K562 (cell line): ENCODE measurements at places on chromosomes 16 and 17.

DNA sequence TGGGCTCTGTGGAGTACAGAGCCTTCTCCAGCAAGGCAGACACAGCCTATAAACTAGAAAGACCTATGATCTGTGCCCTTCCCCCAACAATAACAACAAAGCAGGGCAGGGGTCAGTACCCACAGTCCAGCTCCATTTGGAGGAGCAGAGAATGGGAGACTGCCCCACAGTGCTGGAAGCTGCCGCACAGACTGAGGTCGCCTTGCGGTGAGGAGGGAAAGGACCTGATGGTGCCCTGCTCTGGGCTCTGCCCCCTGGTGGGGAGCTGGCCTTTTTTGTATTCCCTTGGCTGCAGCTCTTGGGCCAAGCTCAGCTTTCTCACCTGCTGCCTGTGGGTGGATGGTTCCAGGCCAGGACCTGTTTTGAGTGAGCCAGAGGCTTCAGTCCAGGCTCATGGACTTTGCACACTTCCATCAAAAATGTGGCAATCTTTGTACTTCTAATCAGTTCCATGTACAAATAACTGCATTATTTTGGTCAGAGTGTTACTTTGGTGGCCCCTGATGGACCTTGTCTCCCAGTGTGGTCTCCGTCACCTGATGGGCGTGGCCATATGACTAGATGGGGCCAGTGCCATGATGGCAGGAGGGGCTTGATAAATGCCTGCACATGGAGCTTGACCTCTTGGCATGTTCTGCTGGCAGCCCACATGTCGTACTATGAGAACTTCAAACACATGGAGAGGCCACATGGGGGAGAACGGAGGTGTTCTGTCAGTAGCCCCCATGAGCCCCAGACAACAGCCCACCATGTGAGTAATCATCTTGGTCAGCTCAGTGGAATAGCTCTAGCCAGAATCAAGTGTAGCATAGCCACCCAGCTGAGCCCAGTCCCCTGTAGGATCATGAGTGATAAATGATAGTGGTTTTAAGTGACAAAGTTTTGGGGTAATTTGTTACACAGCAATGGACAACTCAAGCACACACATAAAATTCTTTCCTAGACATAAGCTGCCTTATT lies 24.2 kb downstream of the B9D1 start:
- DNase-seq: peak; percentile 50

GRCh38 chr16:77767211-77767610 lies 21.2 kb upstream of the VAT1L start:
- no peak for DNase-seq

DNA sequence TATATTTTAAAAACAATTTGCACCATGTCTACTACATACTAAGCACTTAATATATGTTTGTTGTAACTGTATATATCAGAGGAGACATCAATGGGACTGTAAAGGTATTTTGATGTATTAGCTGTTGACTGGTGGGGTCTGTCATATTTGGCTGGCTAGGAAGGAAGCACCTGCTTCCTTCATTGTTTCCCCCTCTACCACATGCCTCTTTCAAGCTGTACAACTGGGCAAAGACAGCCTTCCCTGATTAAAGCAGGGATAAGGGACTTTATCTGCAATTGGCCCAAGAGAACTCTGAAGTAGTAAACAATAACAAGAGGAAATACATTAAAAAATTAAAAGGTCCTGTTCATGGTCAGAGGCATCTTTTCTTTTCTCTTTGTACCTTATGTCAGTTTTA lies 5.5 kb upstream of the SLFN12L start:
- no peak for DNase-seq

DNA sequence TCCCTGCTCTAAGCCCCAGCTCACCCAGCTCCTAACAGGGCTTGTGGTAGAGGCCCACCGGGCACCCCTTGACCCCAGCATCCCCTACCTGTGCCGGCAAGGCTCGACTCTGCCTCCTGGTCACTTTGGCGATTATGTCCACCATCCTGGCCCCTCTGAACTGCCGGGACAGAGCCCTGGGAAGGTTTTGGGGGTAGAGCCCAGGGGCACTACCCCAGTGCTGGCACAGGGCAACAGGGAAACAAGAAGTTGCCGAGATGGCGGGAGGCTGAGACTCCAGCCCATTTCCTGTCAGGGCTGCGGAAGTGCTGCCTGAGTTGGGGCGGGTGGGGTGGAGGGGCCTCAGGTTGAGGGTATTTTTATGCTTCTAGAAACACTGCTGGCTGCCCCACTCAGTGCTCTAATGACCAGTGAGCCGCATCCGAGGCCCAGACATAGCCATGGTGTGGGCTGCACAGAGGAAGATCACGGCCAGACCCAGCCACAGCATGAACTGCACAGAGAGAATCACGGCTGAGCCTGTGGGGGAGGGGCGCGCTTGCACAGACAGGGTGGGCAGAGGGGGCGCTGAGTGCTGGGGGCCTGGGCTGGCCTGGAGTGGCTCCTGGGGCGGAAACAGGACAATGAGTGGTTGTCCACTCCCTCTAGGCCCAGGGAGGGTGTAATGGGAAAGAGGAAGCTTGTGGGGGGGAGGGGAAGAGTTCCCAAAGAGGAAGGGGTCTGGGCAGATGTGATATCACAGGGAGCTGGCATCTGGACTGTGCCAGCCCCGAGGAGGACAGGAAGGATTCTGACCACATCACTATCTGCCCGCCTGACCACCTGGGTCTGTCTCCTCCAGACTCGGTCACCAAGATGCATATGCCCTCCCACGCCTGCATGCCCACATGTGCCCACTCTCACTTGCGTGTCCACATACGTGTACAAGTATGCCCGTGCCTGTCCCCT lies 22.3 kb downstream of the ARHGAP27 start:
- no peak for DNase-seq

DNA sequence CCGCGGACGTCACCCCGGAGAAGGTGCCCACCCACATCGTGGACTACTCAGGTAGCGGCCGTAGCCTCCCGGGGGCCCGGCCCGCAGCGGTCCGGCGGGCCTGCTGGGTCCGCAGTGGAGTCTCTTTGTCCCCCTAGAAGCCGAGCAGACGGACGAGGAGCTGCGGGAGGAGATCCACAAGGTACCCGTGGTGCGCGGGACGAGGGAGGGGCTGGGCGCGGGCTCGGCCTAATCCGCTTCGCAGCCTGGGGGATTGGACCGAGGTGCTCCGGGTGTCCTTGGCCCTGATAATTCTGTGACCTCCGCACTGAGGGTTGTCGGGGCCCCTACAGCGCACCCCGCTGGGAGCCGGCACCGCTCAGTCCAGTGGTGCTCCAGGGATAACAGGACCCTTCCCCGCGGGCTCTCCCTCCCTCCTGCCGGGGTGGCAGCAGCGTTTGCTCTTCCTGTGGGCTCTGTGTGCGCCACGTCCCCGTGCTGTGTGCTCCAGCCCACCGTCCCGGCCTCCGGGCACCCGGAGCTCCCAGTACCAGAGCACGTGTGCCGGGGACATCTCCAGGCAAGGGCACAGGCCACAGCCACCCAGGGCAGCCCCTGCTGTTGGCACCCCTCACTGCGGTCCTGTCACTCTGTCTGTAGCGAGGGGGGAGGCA lies 713 bp downstream of the RHOT2 start:
- peak; percentile 35 for DNase-seq

- no peak for DNase-seq
These were observed 34.2 kb upstream of the NOS2 start for GRCh38 chr17:27834571-27834970.

DNA sequence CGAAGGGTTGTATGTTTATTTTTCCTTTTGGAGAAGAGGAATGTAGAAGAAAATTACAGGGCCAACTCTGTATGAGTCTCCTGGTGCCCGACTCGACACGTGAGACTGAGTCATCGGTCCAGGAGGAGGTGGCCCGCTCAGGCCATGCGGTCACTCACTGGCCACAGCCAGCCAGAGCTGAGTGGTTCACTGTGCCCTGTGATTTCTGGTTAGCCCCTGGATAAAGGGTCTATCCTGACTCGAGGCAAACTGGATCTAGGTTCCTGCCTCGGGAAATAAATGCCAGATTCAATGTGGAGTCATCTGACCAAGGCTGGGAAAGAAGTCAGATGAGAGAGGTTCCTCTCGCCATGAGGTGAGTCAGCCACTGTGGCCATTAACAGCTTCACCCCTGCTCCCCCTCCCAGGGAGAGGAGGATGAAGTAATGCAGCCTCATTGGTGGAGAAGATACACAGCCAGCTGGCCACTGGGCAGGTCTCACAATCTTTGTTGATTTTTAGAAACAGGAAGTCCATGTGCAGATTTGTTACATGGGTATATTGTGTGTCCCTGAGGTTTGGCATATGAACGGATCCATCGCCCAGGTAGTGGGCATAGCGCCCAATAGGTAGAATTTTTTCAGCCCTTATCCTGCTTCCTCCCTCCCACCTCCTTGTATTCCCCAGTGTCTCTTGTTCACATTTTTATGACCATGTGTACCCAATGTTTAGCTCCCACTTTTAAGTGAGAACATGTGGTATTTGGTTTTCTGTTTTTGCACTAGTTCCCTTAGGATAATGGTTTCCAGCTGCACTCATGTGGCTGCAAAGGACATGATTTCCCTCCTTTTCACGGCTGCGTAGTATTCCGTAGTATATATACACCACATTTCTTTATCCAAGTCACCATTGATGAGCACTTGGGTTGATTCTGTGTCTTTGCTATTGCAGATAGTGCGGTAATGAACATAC lies 21.7 kb upstream of the USP36 start:
- DNase-seq: peak; percentile 81

- DNase-seq: no peak
These were observed 6.3 kb downstream of the CMTR2 start for GRCh38 chr16:71282943-71283342.

GRCh38 chr17:78251773-78252103 lies 20.3 kb downstream of the TMEM235 start:
- DNase-seq: no peak

- DNase-seq: no peak
These were observed 34.3 kb upstream of the SLC12A3 start for GRCh38 chr16:56830669-56831068.

GRCh38 chr17:48928876-48929811 lies 15.5 kb downstream of the SNF8 start:
- DNase-seq: no peak

- DNase-seq: no peak
These were observed 186.4 kb upstream of the ERCC4 start for GRCh38 chr16:13733561-13733960.
